ENCODE measurements at places on chromosomes 7 and 10. TPM values are rescaled to one million over a fixed set of nuclear protein-coding genes. Genes with fewer than 3 reads are reported as not detected.

LHPP gene
- 8.1 TPM for total RNA-seq

ADRA2A gene
- 34.7 TPM for total RNA-seq

AVL9 gene
- total RNA-seq, result 83.9 TPM

MYL7 gene
- not detected for total RNA-seq

SOSTDC1 gene
- 13.1 TPM for total RNA-seq

CNTNAP2 gene
- total RNA-seq, result 73.9 TPM

CD36 gene
- 12.2 TPM for total RNA-seq

MLXIPL gene
- under 0.01 TPM for total RNA-seq

LIPF gene
- total RNA-seq, result not detected

SLC18A3 gene
- not detected for total RNA-seq

H2BK1 gene
- total RNA-seq, result not detected

NODAL gene
- total RNA-seq, result 3.1 TPM

PAPOLB gene
- total RNA-seq, result 3.8 TPM

FEZF1 gene
- not detected for total RNA-seq

CALHM1 gene
- total RNA-seq, result not detected

ELAPOR2 gene
- total RNA-seq, result 42.3 TPM

HTR7 gene
- 16.3 TPM for total RNA-seq

PTPRZ1 gene
- total RNA-seq, result 523 TPM

ADAM12 gene
- 3.4 TPM for total RNA-seq

FAM237B gene
- not detected for total RNA-seq

VPS37D gene
- total RNA-seq, result 19.4 TPM

CTAGE4 gene
- total RNA-seq, result 1.6 TPM

SLC13A1 gene
- not detected for total RNA-seq

DDIT4 gene
- 13.8 TPM for total RNA-seq

PRKCQ gene
- 2.2 TPM for total RNA-seq

GHRHR gene
- total RNA-seq, result not detected

ELN gene
- 6.9 TPM for total RNA-seq

MSS51 gene
- 6.9 TPM for total RNA-seq

RTKN2 gene
- total RNA-seq, result 9.7 TPM

GDF2 gene
- total RNA-seq, result not detected

TEX36 gene
- not detected for total RNA-seq

EMX2 gene
- total RNA-seq, result 3.1 TPM

DMBT1 gene
- under 0.01 TPM for total RNA-seq

DKK1 gene
- total RNA-seq, result 2.5 TPM

PRPS1L1 gene
- not detected for total RNA-seq

DPYSL4 gene
- 69.5 TPM for total RNA-seq

UTF1 gene
- total RNA-seq, result not detected

GJC3 gene
- total RNA-seq, result not detected

TAS2R3 gene
- total RNA-seq, result 24.1 TPM

SPDYE6 gene
- not detected for total RNA-seq

UFSP1 gene
- total RNA-seq, result 2.5 TPM

OR6B1 gene
- not detected for total RNA-seq

MYOZ1 gene
- not detected for total RNA-seq

DDX21 gene
- total RNA-seq, result 36.6 TPM
